ENCODE measurements at places on chromosomes 7 and 10. TPM values are rescaled to one million over a fixed set of nuclear protein-coding genes. Genes with fewer than 3 reads are reported as not detected.
A peak's percentile ranks its signal among the peaks of the same experiment; 100 is the strongest.

SORCS1 gene
- total RNA-seq, result not detected

TRIM73 gene
- 0.44 TPM for total RNA-seq

UTF1 gene
- not detected for total RNA-seq

DNA sequence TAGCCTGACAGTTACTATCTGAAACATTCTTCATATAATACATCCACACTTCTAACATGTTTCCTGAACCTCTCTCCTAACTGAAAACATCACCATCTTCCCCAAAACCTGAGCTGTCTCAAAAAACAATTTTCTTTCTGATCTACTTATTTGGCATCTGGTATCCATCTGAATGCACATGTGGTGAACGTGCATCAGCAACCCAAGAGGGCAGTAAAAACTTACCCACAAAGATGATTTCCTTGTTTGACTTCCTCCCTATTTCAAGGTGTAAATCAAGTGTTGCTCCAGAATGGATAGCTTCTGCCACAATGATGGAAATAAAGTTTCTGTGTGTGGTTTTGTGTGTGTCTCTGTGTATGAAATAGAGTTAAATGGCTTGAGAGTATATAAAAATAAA, 500.4 kb downstream of the MAGI2 start:
- DNase-seq, result no peak

GHRHR gene
- not detected for total RNA-seq

GRCh38 chr7:134448356-134449229, 10.3 kb downstream of the AKR1B1 start:
- DNase-seq, result peak; percentile 77

GRCh38 chr10:130967161-130967560, 344.4 kb downstream of the TCERG1L start:
- DNase-seq, result no peak
